Activated CD4-positive, alpha-beta T cell treated with anti-CD3 and anti-CD28 coated beads, Interleukin-2, amount 50 U/mL, for 24 hours (primary cell): ENCODE measurements at places on chromosomes 4 and X.

GRCh38 chr4:136281889-136282288 is 1250.4 kb downstream of the PCDH18 start:
- no peak for DNase-seq

DNA sequence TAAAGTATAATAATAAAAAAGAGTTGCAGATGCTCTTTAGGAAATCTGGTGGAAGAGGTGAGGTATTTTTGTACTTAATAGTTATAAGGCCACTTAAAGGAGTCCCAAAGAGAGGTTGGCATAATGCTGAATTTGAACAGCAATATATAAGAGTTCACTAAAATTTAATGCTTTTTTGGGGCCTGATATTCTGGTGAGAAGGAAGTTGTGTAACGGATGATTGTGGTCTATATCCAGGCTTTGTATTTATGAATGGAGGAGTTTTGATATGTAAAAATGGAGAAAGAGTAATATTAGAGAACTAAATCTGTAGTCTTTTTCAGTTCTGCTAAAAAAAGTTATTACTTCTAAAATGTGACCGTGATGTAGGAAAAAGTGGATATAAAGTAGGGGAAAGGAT is 20.4 kb downstream of the BMP2K start:
- no peak for DNase-seq

DNA sequence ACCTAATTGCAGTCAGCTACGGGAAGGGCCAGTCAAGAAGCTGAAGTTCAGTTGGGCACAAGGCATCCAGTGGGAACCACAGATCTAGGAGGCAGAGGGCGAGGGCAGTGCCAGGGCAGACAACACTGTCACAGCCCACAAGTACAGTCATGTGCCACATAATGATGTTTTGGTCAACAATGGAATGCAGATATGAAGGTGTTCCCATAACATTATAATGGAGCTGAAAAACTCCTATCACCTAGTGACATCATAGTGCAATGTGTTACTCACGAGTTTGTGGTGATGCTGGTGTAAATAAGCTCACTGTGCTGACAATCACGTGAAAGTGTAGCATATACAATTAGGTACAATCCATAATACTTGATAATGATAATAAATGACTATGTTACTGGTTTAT is 4.5 kb upstream of the TMEM255A start:
- DNase-seq, result no peak

- no peak for DNase-seq
Observed at GRCh38 chrX:34528081-34528480, 129.0 kb downstream of the TMEM47 start.

DNA sequence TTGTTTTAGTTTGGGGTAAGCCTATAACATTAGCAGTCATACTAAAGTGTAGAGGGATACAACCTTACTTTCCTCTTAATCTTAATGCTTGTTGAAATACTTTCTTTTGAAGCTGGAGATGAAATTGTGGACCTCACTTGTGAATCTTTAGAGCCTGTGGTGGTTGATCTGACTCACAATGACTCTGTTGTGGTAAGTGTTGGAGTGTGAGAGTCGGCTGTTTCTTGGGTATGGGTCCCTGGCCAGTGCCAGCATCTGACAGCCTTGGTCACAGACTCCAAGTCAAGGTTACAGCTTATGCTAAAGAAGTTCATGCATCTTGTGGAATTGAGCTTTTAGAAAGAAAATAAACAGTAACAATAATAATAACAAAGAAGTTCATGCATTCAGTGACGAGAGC is 31.6 kb downstream of the RNF4 start:
- no peak for DNase-seq

GRCh38 chrX:112800971-112801775 is 39.5 kb downstream of the AMOT start:
- DNase-seq, result no peak

DNA sequence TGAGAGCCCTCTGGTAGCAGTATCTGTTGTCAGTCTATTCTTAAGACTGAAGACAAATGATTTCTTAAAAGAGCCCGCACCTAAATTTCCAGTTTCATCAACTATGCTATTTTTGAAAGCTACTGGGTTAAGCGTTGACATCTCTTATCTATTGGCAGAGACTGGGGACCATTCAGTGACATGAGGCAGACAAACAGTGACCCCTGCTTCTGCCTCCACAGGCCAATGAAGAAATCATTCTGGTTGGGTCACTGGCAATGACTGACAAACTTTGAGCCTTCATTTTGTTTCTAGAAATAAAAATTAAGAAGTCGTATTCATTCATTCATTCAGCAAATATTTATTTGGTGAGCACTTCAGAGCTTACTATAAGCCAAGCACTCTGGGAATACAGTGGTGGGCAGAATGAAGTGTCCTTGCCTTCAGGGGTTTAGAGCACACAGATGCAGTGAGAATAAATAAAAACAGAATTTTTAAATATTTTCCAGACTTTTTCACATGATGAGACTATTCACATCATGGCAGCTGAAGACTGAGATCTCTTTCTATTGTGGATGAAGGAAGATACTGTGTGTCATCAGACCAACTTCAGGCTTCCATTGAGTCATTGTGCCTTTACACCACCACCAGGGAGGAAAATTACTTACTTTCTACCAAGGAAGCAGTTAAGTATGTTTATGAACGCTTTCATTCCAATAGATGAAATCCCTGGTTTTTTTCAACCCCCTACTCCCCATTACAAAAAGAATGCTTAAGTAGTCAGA is 36.0 kb downstream of the SORBS2 start:
- no peak for DNase-seq
